Tibial nerve (tissue), 4 donors: ENCODE measurements at places on chromosomes 4 and X. TPM values are rescaled to one million over a fixed set of nuclear protein-coding genes. Genes with fewer than 3 reads are reported as not detected.

GCNA gene
- 2.8 TPM for total RNA-seq

PGAM4 gene
- not detected for total RNA-seq

MSX1 gene
- 42.3 TPM for total RNA-seq

AR gene
- total RNA-seq, result 23.5 TPM

MAGEA10 gene
- not detected for total RNA-seq

CXorf65 gene
- not detected for total RNA-seq

ADAMTS3 gene
- 1.9 TPM for total RNA-seq
